ENCODE measurements at places on chromosomes 11 and 22.
A peak's percentile ranks its signal among the peaks of the same experiment; 100 is the strongest.

DNA sequence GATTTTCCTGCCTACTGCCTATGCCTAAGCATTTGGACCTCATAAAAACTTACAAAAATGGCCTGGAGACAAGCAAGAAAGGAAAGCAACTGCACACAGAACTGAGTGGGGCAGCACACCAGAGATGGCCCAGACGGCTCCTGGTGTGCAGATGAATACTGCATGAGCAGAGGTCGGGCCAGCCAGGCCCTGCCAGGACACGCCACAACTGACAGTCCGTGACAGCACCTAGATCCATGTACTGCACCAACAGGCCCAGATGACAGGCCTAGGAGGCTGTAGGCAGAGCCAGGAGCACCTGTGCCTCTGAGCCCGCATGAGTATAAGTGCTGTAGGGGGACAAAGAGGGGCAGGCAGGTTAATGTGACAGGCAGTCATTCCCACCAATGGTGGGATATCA lies 160.2 kb downstream of the IGLL1 start:
- no peak for DNase-seq

DNA sequence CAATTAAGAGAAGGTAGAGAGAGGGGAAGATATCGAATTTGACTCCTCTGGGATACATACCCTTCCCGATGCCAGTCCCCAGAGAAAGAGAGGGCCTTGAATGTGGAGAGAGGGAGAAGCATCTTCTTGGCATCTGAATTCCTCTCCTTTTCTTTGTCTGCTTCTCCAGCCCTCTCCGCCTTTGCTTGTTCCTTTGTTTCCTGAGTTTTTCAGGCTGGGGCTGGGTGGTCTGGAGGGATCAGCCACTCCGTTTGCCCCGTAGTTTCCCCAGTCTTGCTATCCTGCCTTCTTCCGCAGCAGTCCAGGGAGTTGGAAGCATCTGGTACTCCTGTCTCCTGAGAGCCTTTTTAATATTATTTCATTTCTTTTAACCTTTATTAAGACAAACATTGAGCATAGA lies 107.1 kb upstream of the CADM1 start:
- no peak for DNase-seq

DNA sequence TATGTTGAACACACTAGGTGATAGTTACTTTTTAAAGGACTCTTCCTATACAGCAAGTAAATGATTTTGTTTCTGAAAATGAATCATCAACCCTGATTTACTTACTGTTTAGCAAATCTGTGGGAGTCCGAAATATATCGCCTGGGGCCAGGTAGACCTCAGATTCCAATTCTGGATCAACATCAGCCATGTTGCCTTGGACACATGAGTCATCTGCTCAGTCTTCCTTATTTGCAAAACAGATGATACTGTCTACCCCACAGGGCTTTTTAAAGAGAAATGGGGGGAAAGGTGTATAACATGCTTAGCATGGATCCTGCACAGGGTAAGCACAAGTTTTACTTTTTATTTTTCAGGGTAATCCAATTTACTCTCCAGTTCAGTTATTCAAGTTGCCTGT lies 324.2 kb downstream of the TENM4 start:
- DNase-seq, result no peak

DNA sequence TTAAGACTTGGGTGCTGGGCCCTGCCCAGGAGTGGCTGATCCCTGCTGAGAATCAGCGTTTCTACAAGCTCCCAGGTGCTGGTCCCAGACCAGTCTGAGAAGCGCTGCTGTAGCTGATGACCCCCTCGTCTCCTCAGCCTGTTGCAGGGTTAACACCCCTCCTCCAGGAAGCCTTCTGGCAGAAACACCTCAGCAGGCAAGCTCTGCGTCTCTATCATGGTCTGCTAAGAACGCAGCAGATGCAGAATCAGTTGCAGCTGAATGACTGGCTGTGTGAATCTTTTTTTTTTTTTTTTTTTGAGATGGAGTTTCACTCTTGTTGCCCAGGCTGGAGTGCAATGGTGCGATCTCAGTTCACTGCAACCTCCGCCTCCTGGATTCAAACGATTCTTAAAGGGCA lies 132.5 kb downstream of the CACNA1I start:
- no peak for DNase-seq

DNA sequence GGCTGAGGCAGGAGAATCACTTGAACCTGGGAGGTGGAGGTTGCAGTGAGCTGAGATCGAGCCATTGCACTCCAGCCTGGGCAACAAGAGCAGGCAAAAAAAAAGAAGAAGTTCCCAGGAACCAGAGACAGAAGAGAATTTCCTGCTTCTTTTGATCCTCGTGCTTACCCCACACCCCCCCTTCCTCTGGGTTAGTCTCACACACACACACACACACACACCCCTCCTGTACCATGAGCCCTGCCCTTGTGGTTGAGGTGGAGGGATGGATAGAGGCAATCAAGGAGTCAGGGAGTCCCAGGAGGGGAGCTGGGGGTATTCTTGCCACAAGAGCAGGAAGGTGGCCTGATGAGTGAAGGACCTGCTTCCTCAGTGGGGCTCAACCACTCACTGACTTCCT lies 4.1 kb upstream of the UBE2L6 start:
- DNase-seq, result no peak

DNA sequence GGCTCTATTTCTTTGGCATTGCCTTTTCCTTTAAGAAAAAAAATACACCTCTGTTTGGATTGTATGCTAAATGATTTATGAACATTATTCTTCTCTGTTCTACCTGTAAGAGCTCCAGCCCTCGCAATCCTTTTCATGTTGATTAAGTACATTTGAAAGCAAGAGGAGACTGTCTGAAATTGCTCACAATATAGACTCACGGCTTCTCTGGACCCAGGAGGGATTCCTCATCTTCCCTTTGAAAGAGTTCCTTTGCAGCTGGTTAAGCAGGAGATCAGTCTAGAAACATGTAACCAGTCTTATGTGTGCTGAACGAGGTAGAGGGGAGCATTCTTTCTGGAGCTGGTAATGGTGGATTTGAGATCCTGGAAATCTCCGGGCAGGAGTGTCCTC lies 47.4 kb downstream of the PKNOX2 start:
- DNase-seq, result no peak

- no peak for DNase-seq
Observed at GRCh38 chr22:37267661-37268413, 14.5 kb upstream of the CYTH4 start.

- no peak for DNase-seq
Observed at GRCh38 chr11:124796312-124796711, 3.9 kb downstream of the MSANTD2 start.

GRCh38 chr22:44269117-44269498 lies 43.6 kb downstream of the SHISAL1 start:
- DNase-seq, result no peak

- DNase-seq, result no peak
Observed at GRCh38 chr11:95119361-95120060, 29.9 kb downstream of the ENDOD1 start.

GRCh38 chr11:9762531-9762930 lies 98.7 kb downstream of the SWAP70 start:
- no peak for DNase-seq

GRCh38 chr11:41497974-41498373 lies 38.5 kb upstream of the LRRC4C start:
- DNase-seq, result no peak

DNA sequence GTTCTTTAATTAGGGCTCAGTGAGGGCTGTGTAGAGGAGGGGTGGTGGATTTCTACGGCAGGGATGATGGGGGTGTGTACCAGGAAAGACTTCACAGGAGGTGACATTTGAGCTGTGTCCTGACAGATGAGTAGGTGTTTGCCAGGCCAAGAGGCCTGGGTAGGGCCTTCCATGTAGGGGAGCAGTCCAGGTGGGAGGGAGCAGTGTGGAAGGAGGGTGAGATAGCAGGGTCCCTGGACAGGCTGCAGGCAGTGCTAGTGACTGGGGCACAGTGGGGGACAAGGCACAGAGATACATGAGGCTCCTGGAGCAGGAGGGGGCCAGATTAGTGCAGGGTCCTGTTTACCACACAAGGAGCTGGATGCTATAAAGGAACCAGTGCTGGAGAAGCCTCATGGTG lies 147.9 kb upstream of the CADM1 start:
- no peak for DNase-seq

DNA sequence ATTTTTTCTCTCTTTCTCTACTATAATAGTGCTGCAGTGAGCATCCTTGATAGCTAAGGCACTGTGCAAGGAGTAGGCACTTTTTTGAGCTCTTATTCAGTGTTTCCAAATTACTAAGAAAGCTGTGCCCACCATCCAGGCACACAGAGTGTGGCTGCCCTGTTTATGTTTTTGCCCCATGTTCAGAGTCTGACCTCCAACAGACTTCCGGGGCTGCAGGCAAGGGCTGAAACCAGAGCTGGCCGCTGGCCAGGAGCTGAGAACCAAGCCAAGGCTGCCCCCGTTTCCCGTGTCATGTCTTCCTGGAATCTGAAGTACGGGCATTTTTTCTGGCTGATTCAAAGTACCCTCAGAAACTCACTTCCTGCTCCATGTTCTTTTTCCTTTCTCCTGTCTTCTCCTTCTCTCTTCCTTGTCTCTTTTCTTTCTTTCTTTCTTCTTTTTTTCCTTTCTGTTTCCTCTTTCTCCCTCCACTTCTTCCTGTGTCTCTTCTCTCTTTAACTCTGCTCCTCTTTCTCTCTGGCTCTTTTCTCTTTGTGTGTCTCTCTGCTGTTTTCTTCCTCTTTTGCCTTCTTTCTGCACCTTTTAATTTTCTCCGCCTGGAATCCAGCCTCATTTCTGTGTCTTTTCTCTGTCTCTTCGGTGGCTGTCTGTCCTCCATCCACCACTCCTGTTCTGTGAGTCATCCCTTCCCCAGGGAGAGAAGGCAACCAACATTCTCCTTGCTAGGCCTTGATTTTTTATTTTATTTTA lies 17.0 kb upstream of the KCTD14 start:
- DNase-seq, result peak; percentile 83

- DNase-seq, result no peak
Observed at GRCh38 chr11:70463478-70464255, 65.3 kb downstream of the CTTN start.

GRCh38 chr11:111982019-111982464 lies 43.2 kb upstream of the DLAT start:
- DNase-seq, result no peak

GRCh38 chr11:33015621-33016551 lies at the start of gene DEPDC7:
Gene DEPDC7, plus strand, starts transcription at chr11:33015878. Its CDS starts 78 bp downstream, at chr11:33015956.
- peak; percentile 67 for DNase-seq

- DNase-seq, result no peak
Observed at GRCh38 chr11:43116071-43116470, 195.7 kb upstream of the API5 start.

- DNase-seq, result peak; percentile 79
Observed at GRCh38 chr11:61947486-61948210, 2.5 kb upstream of the BEST1 start.

- no peak for DNase-seq
Observed at GRCh38 chr11:75514596-75514995, 11.1 kb downstream of the GDPD5 start.

DNA sequence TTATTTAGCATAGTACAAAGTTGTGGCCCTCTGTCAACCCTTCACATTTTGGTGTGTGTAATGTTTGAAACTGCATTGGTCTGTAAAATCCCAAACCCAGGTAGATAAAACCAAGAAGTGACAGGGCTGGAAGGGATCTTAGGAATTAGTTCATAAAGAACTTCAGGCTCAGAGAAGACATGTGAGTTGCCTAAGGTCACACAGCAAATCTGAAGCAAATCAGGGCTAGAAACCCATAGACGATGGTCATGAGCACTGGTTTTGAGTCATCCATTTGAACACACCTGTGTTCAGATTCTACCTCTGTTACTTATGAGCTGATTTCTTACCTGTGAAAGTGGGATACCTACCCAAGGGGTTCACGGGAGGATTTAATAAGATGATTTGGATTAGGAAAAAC lies 107.1 kb downstream of the PTPRJ start:
- DNase-seq, result no peak

GRCh38 chr11:130786586-130786985 lies 129.7 kb downstream of the SNX19 start:
- no peak for DNase-seq

DNA sequence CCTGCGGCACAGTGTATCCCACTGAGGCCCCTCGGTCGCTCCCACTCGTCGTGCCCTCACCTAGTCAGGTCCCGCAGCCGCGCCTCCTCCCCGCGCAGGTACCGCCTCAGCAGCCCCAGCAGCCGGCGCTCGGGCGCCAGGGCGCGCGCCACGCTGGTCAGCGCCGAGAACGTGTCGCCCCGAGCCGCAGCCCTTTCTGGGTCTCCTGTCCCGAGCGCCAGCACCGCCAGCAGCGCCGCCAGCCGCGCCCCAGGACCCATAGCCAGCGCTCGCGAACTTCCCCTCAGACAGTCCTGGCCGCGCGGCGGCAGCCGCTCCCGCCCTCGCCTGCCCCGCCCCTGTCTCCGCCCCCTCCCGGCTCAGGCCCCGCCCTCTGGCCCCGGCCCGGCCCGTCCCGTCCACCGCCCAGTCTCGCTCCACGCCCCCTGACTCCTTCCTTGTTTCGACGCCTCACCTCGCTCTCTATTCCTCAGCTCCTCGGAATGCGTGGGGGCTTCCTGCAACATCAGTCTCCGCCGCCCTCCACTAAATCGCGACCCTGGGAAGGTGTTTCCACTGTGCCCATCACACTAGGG lies at the start of gene P4HA3:
TSS of gene P4HA3 (minus strand) at position 289 of the 575 bp plus-strand sequence. CDS start at position 260, 29 bp downstream.
- no peak for DNase-seq

DNA sequence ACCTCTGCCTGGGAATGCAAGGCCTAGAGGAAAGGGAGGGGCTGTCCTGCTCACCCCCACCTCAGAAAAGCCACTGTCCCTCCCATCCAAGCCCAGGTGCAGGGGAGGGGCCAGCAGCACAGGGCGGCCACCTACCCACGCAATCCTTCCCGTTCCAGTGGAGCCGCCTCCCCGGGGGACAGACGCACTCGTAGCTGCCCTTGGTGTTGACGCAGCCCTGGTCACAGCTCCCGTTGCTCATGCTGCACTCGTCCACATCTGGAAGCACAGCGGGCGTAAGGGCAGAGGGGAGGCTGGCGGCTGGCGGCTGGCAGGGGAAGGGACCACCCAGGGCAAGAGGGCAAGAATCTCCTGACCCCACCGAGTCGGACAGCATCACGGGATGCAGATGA lies 40.3 kb upstream of the TTLL12 start:
- DNase-seq, result no peak

DNA sequence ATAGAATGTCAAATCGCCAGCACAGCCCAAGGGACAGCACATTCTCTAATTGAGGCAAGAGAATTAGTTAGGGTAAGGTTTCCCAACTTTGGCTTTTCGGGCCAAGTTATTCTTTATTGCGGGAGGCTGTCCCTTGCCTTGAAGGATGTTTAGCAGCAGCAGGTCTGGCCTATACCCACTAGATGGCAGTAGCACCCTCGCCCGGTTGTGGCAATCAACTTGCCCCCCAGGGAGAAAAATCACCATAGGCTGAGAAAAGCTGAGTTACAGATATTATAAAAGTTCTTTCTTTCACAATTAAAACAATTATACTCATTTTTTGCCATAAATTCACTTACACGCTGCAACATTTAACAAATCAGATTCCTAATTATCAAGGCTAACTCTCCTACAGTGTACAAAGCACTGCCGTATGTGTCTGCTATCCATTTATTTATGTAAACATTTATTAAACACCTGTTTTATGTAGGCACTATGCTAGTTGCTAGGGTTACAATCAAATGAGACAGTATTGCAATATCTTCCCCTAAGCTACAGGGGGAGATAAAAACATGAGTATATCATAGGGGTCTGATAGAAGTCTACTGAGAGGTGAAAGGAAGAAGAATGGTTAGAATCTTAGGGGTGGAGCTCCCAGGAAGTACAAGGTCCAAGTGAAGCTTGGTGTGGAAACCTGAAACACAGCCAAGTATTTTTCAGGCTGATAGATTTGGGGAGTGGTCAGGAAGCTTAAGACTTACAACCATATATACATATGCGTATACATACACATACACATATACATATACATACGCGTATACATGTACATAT lies 452.3 kb downstream of the RAB38 start:
- no peak for DNase-seq

- no peak for DNase-seq
Observed at GRCh38 chr11:125079151-125079877, 16.2 kb downstream of the SLC37A2 start.

All from HS-5 (cell line).